NCI-H1930 (cell line): ENCODE measurements at places on chromosomes 3 and 15.

- no peak for DNase-seq
Measured at GRCh38 chr3:190863119-190863465, 598 bp upstream of the GMNC start.

- no peak for DNase-seq
Measured at GRCh38 chr3:104612218-104612617, 754.5 kb upstream of the ALCAM start.

GRCh38 chr3:71308836-71309235, 274.7 kb downstream of the FOXP1 start:
- DNase-seq, result no peak

- DNase-seq, result no peak
Measured at GRCh38 chr3:168090306-168091085, 5.2 kb downstream of the GOLIM4 start.

DNA sequence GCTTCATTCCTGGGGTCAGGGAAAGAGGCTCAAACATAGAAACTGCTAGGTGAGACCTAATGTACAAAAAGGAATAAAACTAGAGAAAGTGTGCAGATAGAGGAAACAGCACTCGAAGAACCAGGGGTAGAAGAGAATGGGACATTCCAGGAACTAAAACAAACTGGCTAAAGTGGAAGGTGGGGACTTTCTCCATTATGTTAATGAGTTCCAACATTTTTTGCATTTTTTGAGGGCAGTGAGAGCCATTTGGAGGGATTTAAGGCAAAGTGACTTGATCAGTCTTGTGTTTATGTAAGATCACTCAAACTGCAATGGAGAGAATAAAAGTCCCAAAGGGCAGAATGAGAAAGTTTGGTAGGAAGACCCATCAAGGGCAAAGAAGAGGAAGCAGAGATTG, 20.6 kb upstream of the SLC4A7 start:
- no peak for DNase-seq

GRCh38 chr3:131998027-131998426, 36.8 kb downstream of the CPNE4 start:
- DNase-seq, result no peak

DNA sequence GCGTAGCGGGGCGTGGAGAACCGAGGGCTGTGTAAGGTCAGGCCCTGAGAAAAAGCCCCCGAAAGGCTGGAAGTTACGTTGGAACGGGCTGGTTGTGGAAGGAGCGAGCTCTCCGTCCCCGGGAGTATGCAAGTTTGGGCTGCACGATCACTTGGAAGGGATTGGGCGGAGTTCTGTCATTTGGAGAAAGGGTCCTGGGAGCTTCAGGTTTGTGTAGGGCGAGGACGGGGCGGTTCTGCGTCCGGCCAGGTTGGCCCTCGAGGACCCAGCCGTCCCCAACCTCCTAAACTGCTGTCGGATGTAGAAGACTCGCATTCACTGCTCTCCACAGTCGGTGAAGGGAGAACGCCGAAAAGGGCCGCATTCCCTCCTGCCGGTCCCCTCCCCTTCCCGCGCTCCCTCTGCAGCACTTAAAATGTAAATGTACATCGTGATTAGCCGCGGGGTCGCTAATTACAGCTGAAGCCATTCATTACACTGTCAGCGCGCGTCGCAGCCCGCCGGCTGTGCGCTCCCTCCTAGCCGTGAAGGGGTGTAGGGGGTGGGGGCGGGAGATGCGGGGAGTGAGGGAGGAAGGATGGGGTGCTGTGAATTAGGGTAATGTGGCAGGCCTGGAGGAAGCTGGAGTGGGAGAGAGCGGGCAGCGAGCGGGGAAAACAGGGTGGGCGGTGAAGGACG, 2.5 kb upstream of the RPP25 start:
- no peak for DNase-seq

DNA sequence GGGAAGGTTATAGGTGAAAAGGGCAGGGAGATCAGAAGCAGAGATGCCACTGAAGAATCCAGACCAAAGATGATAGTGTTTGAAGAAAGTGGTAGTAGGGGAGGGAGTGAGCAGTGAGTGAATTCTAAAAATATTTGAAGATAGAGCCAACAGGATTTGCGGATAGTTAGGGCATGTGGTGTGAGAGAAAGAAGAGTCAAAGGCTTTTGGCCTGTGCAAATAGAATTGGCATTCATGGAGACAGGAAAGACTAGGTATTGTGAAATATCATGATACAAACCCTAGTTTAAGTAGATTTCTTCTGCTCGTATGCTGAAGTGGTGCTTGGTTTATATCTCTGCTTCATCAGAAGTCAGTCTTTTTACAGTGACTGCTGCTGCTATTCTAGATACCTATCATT, 224.2 kb upstream of the CFAP20DC start:
- no peak for DNase-seq

GRCh38 chr3:63477494-63478129, 174.9 kb upstream of the SNTN start:
- DNase-seq, result no peak

DNA sequence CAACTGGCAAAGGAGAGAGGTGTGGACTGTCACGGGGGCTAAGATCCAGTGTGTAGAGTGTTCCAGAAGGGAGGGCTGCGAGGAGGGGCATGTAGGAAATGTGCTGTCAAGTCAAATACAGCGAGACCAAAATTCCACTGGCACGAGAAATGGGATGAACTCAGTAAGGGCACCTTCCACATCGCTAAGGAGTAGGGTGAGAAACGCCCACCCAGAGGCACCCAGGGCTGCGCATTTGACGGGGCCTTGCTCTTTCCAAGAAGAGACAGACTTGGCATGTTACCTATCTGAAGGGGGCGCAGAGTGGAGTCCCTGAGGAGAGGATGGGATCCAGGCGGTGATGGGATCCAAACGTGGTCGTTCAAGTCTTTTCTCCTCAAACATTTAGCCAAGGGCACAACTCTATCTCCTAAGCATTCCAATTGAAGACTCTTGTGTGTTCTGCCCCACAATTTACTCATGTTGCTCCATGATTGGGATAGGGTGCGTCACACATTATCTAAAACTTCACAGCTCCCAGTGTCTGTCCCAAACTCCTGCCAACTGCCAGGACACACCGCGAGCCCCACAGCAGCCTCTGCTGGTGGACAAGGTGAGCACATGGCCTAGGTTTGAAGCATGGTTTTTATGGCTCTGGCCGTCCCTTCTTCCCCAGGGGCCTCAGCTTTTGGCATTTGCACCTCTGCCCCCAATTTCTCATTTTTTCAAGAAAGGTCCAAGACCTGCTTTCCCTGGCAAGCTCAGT, 7.6 kb downstream of the SELENOS start:
- DNase-seq, result no peak

GRCh38 chr3:55725681-55726500, 238.8 kb upstream of the WNT5A start:
- DNase-seq, result no peak

GRCh38 chr15:76996526-76997401, 1.8 kb downstream of the PSTPIP1 start:
- DNase-seq, result no peak

- peak; percentile 26 for DNase-seq
Measured at GRCh38 chr3:171829841-171830517, 13.2 kb upstream of the TMEM212 start.

GRCh38 chr3:4984511-4984864, 5.3 kb downstream of the BHLHE40 start:
- no peak for DNase-seq

GRCh38 chr3:8509961-8510360, 8.3 kb downstream of the LMCD1 start:
- DNase-seq, result no peak

GRCh38 chr15:50183112-50183794, 1.3 kb downstream of the SLC27A2 start:
- DNase-seq, result no peak

- DNase-seq, result no peak
Measured at GRCh38 chr15:82108489-82109078, 62.8 kb upstream of the MEX3B start.

GRCh38 chr15:50140098-50140497, 21.1 kb upstream of the ATP8B4 start:
- no peak for DNase-seq

DNA sequence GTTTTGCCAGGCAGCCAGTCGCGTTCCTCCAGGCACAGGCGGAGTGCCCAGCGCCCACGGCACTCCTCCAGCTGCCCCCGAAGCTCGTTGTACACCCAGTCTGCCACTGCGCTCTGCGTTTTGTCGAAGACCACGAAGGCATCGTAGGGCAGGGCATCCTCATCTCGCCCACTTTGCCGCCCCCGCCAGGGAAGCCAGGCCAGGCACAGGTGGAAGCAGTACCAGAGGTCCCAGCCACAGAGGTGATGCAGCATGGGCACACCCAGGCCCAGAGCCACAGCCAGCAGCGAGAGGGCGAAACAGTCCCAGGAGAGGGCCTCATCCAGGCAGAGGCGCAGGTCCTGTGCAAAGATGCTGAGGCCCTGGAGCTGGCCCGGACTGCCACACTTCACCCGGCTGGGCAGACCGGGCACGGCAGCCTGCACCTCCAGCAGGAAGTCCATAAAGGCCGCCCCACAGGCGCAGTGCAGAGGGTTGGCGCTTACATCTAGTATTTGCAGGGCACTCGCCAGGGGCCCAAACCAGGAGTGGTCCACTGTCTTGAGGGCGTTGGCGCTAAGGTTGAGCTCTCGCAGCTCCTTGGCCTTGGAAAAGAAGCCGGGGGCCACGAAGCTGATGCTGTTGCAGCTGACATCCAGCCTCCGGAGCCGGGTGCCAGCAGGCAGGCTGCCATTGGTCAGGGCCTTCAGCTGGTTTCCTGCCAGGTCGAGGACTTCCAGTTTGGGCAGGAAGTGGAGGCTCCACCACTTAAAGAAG, 3.7 kb downstream of the TLR9 start:
- no peak for DNase-seq

- DNase-seq, result no peak
Measured at GRCh38 chr3:67635806-67636205, 18.6 kb downstream of the SUCLG2 start.

GRCh38 chr3:85567071-85567676, 608.4 kb downstream of the CADM2 start:
- DNase-seq, result peak; percentile 1

GRCh38 chr3:195818301-195818700, 6.6 kb upstream of the MUC4 start:
- no peak for DNase-seq

DNA sequence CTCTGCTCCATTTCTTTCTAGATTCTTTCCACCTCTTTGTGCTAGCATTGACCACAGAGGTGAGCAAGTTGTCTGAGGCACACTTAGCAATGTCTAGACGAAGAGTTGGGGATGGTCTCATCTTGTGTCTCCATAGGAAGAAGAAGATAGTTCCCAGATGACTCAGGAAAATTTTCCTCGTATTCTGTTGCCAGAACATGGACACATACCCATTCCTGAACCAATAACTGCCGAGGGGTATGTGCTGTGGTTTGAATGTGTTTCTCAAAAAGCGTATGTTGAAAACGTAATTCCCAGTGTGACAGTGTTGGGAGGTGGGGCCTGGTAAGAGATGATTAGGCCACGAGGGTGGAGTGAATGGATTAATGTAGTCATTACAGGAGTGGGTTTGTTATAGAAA, 107.5 kb upstream of the GALNT15 start:
- no peak for DNase-seq

GRCh38 chr3:53881691-53882593, at the start of gene ACTR8:
Gene ACTR8, minus strand, starts transcription at chr3:53882152. Its CDS starts 51 bp downstream, at chr3:53882101.
- DNase-seq, result peak; percentile 72

- no peak for DNase-seq
Measured at GRCh38 chr3:45904931-45905330, 18.6 kb downstream of the CCR9 start.

DNA sequence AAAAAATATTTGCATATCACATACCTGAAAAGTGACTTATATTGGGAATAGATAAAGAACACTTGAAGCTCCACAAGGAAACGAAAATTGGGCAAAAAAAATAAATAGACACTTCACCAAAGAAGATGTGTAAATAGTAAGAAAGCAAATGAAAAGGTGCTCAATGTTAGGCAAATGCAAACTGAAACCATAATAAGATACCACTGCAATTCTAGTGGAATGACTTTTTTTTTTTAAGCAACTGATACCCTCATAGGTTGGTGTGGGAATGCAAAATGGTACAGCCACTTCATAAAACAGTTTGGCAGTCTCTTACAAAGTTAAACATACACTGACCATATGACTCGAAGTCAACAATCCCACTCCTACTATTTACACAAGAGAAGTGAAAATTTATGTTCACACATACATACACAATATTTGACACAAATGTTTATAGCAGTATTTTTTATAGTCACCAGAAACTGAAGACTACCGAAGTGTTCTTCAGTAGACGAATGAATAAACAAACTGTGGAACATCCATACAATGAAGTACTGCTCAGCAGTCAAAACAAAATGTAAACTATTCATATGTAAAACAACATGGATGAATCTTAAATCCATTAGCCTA, 176.3 kb downstream of the ZMAT3 start:
- DNase-seq, result no peak

GRCh38 chr3:127844326-127844942, 22.1 kb upstream of the MGLL start:
- DNase-seq, result no peak

DNA sequence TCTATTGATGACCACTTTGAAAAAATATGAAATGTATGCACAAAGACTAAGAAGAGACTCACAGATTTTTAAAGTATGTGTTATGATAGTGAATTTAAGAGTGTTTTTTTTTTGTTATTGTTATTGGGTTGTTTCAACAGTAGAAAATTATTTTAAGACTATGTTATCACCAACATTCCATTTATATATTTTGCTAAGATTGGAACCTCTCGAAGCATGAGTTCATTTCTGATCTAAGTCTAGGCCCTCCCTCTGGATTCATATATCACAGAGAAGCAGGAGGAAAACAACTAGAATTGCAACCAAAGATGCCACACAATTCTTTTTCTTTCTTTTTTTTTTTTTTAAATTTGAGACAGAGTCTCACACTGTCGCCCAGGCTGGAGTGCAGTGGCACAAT, 46.8 kb downstream of the ITGB5 start:
- DNase-seq, result no peak
